ENCODE measurements at places on chromosomes 3 and 15.

DNA sequence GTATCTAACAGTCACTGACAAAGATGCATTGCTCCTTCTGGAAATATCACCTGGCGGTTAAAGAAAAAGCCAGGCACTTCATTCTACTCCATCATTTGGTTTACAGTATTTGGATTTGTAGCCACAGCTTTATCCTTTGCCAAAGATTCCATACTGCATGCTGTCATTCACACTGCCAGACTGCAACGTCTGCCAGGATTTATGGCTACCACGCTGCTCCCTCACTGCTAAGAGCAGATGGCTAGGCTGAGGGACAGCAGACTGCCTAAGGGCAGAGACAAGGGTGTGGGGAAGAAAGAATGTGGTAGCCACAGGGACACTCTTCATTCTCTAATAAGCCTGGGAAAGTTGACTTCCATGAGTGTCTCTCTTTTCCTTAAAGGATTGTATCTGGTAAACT is 1047.0 kb downstream of the TUSC7 start:
- DNase-seq, result no peak

DNA sequence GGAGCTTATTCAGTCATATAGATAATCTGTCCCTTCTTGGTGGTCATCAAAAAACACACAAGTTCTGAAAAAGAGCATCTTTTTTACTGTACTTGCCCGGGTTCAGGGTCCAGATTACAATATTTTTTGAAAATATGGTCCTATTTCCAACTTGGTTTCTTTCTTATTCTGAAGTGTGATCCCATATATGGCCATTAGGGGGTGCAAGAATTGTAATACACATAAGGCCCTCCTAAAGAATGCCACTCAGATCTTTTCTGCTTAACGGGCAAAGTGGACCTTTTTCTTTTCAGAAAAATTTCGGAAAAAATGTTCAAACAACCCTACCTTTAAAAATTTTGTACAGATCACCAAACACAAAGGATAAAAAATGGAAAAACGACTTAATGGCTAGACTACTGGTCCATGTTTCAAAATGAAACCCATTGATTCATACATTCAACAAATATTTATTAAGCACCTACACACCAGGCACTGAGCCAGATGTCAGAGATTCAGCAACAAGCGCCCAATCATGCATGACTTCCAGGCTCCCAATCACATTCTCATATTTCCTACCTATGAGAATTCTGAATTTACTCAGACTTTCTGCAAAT is 102.0 kb upstream of the MYRIP start:
- DNase-seq, result no peak

- DNase-seq, result no peak
Measured at GRCh38 chr3:7964899-7965298, 536.7 kb upstream of the LMCD1 start.

GRCh38 chr15:51576911-51577500 is 45.6 kb downstream of the DMXL2 start:
- DNase-seq, result peak; percentile 83

GRCh38 chr3:168620854-168621253 is 525.1 kb upstream of the GOLIM4 start:
- peak; percentile 0 for DNase-seq

DNA sequence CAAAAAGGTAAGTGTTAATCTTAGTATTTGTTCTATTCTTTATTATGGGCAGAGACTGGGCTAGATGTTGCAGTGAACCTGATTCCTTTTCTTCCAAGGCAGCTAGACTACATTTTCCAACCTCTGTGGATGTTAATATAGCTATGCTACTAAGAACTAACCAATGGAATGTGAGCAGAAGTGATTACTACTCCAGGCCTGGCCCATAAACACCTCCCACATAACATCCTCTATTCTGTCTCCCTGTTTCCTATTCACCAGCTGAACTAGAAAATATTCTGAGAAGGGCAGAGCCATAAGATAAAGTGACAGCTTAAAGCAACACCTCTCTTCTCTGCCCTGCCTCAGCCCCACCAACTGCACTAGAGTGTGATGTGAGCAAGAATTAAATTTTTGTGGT is 29.4 kb downstream of the CD200R1L start:
- DNase-seq, result peak; percentile 26

GRCh38 chr3:183288117-183288516 is 35.1 kb downstream of the B3GNT5 start:
- peak; percentile 19 for DNase-seq

GRCh38 chr3:60045686-60046085 is 995.9 kb upstream of the CFAP20DC start:
- DNase-seq, result no peak

DNA sequence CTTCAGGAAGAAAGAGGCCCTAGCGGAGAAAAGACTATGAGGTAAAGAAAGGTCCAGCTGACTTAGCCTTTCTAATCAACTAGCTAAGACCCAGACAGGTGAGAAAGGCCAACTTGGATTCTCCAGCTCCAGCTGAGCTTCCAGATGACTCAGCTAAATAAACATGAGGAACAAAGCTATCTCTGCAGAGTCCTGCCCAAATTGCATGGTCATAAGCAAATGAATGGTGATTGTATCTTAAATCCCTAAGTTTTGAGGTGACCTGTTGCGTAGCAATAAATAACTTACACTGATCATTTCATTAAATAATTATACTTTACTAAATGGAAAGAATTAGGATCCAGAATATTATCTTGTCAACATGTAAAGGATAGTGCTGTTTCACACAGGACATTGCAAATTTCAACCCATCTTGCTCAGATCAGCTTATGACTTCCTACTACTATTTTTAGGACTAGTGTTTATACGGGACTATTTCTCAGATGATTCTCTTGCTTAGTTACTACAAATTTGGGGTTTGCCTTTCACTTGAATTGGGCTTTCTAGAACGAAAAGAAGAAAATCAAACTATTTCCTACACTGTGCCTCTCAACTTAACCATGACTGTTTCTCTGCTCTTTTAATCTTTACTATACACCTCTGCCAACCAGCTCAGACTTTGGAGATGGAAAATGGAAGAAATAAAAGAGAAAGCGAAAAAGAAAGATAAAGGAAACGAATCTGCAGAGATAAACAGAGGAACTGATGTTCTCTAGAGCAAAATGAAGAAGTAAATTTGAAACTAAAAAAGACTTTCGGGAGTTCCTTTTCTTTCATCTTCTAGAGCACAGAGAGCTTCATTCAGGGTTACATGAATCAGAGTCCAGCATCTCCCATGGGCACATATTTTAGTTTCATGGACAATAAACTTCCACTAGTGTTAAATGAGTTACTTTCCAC is 6.6 kb upstream of the ADGRG7 start:
- peak; percentile 78 for DNase-seq

GRCh38 chr15:58999694-59000093 is 12.2 kb downstream of the RNF111 start:
- DNase-seq, result peak; percentile 26

DNA sequence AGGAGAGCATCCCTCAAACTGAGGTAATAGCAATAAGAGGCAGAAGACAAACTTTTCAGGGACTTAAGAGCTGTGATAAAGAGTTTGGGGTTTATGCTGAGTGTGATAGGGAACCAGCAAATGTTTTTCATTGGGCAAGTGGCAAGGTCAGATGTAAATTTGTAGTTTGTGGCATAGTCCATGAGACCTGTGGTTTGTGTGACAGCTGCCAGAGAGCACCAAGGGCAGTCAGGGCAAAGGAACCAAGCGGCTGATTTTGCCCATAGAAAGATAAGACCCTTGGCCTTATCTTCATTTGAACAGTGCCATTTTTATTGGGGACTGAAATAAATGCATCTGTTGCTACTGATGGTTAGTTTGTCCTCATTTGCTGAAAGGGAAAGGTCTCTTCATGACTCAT is 220.3 kb downstream of the LRRN1 start:
- DNase-seq, result no peak

GRCh38 chr3:150511122-150511821 is 35.0 kb downstream of the SERP1 start:
- DNase-seq, result no peak

- DNase-seq, result peak; percentile 50
Measured at GRCh38 chr15:101115786-101116680, 135.8 kb downstream of the CHSY1 start.

- DNase-seq, result no peak
Measured at GRCh38 chr15:36067483-36068274, 511.7 kb upstream of the CDIN1 start.

DNA sequence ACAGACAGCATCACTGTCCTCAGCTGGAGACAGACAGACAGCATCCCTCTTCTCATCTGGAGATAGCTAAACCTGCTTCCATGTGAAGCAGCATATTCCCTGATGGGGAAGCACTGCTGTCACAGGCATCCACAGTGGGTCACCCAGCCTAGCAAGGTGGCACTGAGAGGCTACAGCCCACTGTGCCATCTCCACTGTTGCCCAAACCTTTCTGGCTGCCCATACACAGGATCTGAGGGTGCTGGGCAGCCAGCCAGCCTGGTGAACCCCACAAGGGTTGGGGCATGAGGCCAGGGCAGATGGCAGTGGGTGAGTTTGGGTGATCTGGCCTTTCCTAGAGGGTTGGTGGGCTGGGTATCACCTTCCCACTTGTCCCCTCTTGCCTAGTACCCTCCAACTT is 11.7 kb downstream of the CHST13 start:
- DNase-seq, result no peak

- DNase-seq, result no peak
Measured at GRCh38 chr15:52023169-52023922, 4.3 kb downstream of the MAPK6 start.

- no peak for DNase-seq
Measured at GRCh38 chr3:59284926-59285325, 235.1 kb upstream of the CFAP20DC start.

DNA sequence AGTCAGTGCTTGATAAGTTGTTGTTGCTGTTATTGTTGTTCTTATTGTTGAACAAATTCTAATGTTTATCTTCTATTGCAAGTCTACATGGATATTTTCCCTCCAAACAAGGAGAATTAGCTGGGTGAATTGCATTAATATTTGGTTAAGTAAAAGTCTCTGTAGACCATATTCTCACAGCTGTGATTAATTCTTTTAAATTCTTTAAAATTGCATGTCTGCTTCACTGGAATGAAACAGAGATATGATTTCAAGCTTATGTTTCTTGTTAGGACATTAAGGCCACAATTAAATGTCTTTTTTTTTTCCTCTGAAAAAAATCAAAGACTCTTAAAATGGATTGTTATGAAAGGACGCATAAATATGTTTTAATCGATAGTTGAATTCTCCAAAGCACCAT is 153.4 kb downstream of the EBLN2 start:
- DNase-seq, result no peak

- no peak for DNase-seq
Measured at GRCh38 chr3:95926904-95927501, 887.4 kb upstream of the EPHA6 start.

GRCh38 chr15:50112488-50113186 is 6.4 kb downstream of the ATP8B4 start:
- DNase-seq, result peak; percentile 74

DNA sequence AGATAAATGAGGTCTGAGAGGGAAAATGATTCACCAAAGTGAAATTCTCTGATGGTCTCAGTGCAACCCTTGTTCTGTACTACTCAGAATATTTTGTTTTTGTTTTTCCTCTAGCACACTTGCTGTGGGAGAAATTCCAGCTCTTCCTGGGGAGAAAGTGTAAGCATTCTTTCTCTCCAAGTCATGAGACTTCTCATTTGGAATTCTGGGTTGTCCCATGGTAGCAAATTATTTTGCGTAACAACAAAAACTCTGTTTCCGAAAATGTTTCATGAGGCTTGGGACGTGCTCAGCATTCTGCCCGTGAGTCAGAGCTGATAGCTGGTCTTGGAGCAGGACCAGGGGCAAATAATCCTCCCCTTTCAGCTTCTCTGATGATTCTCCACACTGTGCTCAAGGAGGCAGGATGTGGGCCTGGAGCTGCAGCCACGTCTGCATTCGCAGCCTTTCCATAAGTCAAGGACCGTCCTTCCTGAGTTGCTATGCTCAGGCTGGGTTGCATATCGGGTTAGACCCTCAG is 70.3 kb downstream of the SENP2 start:
- DNase-seq, result no peak

GRCh38 chr15:57216288-57216687 is 160.0 kb upstream of the CGNL1 start:
- no peak for DNase-seq

- DNase-seq, result no peak
Measured at GRCh38 chr15:36039996-36040572, 494.1 kb upstream of the DPH6 start.

- peak; percentile 14 for DNase-seq
Measured at GRCh38 chr3:153273217-153273616, 111.2 kb downstream of the RAP2B start.

GRCh38 chr3:62600033-62600432 is 226.7 kb upstream of the FEZF2 start:
- DNase-seq, result no peak

GRCh38 chr3:58617338-58617761 is 40.2 kb upstream of the FAM107A start:
- no peak for DNase-seq

GRCh38 chr15:77578641-77579372 is 53.9 kb downstream of the LINGO1 start:
- DNase-seq, result no peak

DNA sequence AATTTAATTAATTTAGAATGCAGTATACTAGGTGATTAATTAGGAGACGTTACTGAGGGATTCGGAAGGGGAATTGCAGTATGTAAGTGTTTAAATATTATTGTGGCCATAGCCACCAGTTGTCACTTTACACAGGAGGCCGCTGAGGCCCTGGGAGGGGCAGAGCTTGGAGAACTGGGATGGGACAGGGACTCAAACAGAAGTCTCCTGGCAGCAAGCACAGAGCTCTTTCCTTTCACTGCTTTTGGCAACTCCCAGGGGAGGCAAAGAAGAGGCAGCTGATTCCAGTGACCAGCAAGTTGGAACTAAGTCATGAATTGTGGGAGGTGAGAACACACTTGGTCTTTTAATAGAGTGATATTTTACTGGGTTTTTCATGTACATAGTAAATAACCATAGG is 248.6 kb downstream of the RPLP1 start:
- DNase-seq, result no peak

GRCh38 chr3:28376424-28376823 is 27.8 kb upstream of the AZI2 start:
- DNase-seq, result peak; percentile 99

DNA sequence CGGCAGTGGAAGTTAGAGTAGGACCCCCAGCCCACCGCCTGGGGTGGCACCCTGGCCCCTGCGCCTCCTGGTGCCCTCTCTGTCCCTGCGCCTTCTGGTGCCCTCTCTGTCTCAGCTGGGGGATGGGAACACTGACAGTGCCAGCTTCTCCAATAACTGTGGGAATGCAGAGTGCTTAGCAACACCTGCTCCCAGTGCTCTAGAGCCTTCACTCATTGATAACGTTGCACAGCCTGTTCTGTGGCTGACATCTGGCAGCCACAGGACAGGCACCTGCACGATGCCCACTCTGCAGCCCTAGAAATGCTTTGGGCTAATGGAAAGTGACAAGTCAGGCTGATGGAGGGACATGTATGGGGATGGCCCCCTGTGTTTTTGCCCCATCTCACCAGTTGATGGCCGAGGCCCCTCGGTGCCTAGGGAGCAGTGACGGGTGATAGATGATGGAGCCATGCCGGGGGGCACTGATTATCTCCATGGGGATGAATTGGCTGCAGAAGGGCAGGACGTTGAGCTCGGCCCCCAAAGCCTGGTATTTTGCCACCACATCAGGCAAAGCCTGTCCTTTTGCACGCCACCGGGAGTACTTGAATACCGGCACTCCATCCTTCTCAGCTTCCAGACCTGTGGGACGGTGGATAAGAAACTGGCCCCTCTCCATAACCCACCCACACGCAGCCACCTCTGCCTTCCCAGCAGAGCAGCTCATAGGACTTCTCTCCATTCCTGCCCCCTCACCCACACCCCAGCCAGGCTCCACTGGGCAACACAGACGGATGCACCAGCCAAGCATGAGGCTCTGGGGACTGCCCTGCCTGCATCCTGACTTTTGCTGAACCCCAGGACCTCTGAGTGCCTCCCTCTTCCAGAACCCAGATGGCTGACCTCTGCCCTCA is 22.1 kb downstream of the ALDH1L1 start:
- no peak for DNase-seq
